NCI-H2081 treated with DMSO at 0.1 percent for 48 hours (cell line): ENCODE measurements at places on chromosomes 12 and 14.

DNA sequence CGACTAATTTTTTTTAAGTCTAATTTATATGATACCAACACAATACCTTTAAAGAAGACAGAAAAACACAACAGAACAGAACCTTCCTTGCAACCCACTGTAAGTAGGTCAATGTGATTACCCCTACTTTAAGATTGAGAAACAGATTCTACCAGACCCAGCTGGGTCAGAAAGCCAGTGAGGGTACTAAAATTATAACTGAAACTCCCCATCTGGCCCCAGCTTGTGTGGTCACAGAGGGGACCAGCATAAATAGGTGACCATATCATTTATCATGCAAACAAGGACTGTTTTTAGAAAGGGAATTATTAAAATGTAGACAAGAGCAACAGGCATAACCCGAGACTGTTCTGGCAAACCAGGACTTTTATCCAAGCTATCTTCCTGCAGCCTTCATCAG is 30.1 kb upstream of the FRMD6 start:
- no peak for DNase-seq

DNA sequence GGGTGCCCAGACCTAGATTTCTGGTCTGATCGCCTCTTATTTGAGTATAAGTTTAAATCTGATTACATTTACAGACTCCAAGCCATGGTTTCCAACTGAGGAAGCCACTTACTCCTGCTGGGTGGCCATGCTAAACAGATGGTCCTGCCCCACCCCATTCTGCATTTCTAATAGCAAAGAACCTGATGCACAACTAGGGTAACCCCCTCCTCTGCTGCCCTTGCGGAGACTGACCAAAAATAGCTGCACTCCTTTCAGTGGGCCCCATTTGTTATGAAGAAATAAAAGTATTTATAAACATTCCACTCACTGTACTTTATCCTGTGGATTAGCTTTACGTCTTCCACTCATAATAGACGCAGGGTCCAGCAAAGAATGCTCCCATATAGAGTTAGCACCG is 6.8 kb downstream of the GIT2 start:
- DNase-seq: no peak

DNA sequence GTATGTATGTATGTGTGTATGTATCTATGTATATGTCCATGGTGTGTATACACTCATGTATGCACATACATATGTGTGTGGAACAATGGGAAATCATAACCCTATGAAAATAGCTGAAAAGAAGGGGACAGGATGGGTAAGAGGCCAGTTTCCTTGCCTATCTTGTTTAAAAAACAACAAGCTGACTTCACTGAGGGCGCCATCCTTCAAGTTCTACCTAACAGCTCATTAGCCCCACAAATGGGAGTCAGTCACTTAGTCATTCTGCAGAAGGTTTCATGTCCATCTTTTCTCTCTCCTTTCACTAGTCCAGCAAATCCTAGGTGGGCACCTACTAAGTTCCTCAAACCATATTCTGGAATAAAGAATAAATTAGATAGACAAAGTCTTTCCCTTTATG is 14.7 kb downstream of the STON2 start:
- DNase-seq: no peak

DNA sequence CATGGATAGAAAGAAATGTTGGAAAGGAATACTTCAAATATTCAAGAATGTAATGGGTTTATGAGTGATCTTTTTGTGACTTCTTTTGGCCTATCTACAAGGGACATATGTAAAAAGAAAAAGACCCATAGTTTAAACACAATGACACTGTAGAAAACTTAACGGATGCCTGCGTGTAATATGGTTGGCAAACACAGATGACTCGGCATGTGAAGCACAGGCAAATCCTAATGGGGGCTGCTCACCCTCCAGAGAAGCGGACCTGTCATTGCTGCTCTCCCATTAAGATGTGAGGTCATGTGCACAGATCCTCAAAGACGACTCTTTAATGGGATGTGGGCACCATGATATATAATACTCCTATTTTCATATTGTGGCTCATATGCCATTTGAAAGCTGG is 366.6 kb upstream of the TMEM132C start:
- no peak for DNase-seq

DNA sequence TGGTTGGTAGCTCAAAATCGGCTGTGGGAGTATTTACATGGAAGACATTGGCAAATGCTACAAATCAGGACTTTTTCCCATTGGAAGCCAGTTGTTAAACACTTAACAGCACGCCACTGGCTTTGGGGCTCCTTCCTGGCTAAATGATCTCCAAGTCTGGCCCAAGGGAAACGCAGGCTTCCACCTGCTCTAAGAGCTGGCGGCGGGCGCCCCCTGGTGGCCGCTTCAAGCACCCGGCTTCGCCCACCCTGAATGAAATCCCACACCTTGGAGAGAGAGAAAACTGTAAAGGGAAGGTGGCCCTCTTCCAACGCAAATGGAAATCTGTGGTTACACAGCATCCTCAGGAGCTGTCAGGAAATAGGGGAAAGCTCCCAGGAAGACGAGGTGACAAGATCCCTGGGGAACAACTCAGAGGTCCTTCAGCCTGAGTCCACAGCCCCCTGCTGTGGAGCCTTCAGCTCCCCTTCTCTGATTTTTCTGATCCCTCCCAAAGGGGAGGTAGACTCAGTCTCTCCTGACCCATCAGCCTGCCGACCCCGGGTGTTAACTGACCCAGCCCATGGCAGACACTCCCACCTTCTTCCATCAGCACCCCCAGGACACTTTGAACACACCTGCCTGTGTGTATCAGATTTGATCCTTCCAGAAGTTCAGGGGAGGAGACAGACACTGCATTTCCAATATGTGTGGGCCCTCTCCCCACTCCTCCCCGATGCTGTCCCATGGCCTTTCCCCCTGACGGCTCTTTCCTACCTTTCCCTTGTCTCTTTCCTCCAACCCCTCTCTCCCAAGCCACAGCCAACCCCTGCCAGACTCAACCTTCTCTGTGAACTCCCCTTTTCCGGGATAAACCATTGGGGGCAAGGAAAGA is 15.4 kb downstream of the SELPLG start:
- DNase-seq: peak; percentile 13

DNA sequence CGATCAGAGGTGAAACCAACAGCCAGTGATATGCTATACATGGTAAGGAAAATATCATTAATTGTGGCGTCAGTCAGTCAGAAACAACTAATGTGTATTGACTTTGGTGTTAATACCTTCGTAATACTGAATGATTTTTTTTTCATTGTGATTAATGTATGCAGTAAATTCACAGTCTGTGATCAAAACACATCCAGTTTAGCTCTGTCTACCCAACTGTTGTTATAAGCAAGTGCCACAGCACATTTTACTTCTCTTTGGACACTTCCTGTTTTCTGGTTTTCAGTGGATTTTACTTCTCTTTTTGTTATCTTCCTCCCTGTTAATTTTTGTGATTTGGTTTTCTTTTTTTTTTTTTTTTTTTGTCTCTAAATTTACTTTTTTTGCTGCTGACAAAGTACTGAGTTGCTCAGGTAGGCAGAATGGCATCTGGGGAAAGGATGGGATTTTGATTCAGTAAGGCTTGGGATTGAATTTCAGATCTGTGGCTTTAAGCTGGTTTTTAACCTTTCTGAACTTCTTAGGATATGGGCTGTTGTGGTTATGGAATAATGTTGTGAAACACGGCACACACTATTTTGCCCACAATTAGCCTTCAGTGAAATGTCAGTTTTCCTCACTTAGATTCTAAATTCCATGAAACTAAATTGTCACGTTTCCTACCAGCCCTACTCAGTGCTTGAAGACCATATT is 604 bp downstream of the GLIPR1 start:
- no peak for DNase-seq

- no peak for DNase-seq
Observed at GRCh38 chr12:49795654-49796105, 32.5 kb downstream of the NCKAP5L start.

DNA sequence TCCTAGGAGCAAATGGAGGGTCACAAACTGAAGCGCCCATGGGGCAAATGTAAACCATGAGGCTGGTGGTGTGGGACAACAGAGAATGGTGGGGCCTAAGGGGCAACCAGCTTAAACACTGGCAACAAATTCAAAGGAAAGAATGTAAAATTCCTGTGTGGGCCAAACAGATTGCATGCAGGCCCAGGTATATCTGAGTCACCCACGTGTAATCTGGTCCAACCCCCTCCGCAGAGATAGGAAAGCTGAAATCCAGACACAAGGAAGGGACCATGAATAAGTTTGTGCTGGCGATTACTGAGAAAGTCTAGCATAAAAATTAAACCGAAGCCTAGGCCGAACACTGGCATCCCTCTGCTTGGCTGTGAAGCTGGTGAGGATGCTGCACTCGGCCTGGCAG is 71.6 kb downstream of the ITPK1 start:
- no peak for DNase-seq
